ENCODE measurements at places on chromosomes 5 and 9.

GRCh38 chr5:81544351-81545018, 150.6 kb upstream of the ACOT12 start:
- H3K27ac ChIP-seq: no peak overlapping the region
- no peak for DNase-seq
- H3K27me3 ChIP-seq: no peaks in the 10 kb centered on the region
- peaks cover 14% of the 10 kb centered on the region for H3K4me1 ChIP-seq
- no peak overlapping the region for H3K4me3 ChIP-seq
- H3K36me3 ChIP-seq: peaks cover 22% of the 10 kb centered on the region

GRCh38 chr5:16732356-16732755, 115.6 kb upstream of the RETREG1 start:
- H3K27ac ChIP-seq: no peak overlapping the region
- H3K36me3 ChIP-seq: no peaks in the 10 kb centered on the region
- H3K4me1 ChIP-seq: peaks cover 2% of the 10 kb centered on the region

GRCh38 chr5:179900711-179901110, 7.0 kb downstream of the TBC1D9B start:
- H3K27me3 ChIP-seq: no peaks in the 10 kb centered on the region
- DNase-seq: no peak
- peaks cover 4% of the 10 kb centered on the region for H3K4me1 ChIP-seq
- H3K27ac ChIP-seq: no peak overlapping the region

DNA sequence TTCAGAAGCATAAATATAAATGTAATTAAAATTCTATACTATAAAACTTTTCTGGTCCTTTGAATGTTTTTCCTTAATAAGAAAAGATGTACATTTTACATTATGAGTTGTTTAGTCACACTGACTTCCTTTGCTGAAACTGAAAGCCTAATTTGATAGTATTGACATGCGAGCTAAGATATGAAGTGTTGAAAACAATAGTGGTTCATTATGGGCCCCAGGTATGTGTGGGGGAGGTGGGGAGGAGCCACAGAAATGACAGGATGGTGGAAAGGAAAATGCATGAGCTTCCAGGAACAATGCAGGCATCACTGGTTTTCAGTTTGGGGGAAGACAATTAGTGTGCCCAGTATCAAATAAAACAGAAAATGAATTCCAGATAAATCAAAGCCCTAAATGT, 35.4 kb upstream of the RLN1 start:
- H3K4me3 ChIP-seq: peak overlapping the region; percentile 17
- peaks cover 3% of the 10 kb centered on the region for H3K36me3 ChIP-seq
- peaks cover 23% of the 10 kb centered on the region for H3K4me1 ChIP-seq
- peak; percentile 42 for DNase-seq

GRCh38 chr9:125964702-125965225, 217.6 kb downstream of the PBX3 start:
- H3K4me1 ChIP-seq: no peaks in the 10 kb centered on the region
- no peak overlapping the region for H3K4me3 ChIP-seq
- no peaks in the 10 kb centered on the region for H3K27me3 ChIP-seq
- DNase-seq: no peak

- no peak for DNase-seq
- no peak overlapping the region for H3K27ac ChIP-seq
- H3K36me3 ChIP-seq: peaks cover 18% of the 10 kb centered on the region
- H3K4me3 ChIP-seq: no peak overlapping the region
These were observed 107.8 kb downstream of the SMIM23 start for GRCh38 chr5:171893290-171893886.

GRCh38 chr9:137478962-137479861, 20.1 kb upstream of the NSMF start:
- H3K4me3 ChIP-seq: no peak overlapping the region
- H3K27ac ChIP-seq: no peak overlapping the region
- H3K36me3 ChIP-seq: no peaks in the 10 kb centered on the region
- H3K27me3 ChIP-seq: no peaks in the 10 kb centered on the region
- peaks cover 7% of the 10 kb centered on the region for H3K4me1 ChIP-seq

Data from T-helper 2 cell treated with Interferon-gamma antibody and Interleukin-4, amounts not matched to agents 5 μg/mL and 100 μg/mL, for 36 hours (primary cell).